Stimulated activated CD4-positive, alpha-beta T cell treated with anti-CD3 and anti-CD28 coated beads, Interleukin-12 subunit alpha, Interleukin-12 subunit beta, amount 100 ng/mL, for 48 hours (primary cell): ENCODE measurements at places on chromosomes 3 and 15.

DNA sequence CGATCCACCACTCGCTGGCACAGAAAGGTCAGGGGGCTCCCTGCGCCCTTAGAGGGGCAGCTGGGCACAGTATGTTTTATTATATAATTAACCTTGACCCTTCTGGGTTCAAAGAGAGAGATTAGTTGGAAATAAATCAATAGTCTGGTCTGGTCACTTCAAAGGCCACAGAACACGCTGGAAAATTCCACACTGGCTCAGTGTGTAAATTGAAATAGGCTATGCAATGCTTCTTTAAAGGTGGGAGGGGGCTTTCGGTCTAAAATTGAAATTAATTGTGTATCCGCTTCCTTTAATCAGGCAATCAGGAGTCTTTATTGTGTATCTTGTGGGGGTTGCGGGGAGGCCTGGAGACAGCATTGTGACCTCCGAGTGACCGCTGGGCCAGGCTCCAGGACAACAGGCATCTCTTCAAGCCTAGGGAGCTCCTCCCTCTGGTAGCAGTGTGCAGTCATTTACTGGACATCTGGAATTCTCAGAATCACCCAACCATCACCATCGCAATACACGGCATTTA, 8.0 kb downstream of the RNU5B-1 start:
- DNase-seq = no peak

DNA sequence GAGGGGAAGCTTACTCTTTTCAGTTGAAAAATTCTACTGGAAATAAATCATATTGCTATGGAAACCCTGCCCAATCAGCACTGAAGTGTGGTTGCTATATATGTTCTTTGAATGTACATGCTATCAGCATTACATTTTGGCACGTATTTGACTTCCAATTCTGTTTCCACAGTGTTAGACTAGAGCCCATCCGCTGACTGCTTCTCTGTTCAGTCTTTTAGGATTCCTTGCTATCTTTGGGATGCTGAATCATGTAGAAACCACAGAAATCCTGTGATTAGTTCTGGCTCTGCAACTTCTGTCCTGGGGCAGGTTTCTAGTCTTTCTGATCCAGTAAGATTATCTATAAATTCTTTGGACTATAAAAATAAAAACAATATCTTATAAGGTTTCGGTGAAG, 128.2 kb upstream of the SLC7A14 start:
- no peak for DNase-seq

DNA sequence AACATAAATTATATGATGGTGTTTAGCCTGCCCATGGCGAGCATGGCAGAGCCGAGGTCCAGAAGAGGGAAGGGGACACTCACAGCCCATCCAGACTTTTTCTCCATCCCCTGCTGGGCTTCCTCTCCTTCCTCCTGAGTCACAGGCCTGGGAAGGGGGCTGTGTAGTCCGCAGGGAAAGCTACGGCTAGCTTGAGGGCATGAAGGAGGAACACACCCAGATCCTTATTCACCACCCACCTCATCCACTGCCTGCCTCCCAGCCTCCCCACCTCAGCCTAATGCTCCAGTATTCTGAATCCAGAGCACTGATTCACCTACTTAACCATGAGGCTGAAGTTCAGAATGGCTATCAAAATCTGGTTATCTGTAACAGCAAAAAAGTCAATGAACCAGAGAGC, 97.8 kb downstream of the OXNAD1 start:
- no peak for DNase-seq

DNA sequence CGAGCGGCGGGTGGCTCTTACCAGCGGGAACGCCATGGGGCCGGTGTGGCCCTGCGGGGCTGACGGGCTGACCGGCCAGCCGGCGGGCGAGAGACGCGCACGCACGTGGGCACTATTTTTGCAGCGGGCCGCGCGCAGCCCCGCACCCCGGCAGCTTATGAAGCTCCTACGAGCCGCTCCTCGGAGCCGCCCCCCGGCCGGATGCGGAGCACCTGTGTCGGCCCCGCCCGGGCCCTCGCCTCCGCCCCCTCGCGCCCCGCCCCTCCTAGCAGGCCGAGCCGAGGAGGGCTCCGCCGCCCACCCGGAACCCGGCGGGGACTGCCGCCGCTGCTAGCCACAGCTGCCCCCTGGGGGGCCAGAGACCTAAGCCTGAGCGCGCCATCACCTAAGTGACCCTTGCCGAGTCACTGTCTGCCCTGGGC, 683 bp upstream of the CPEB1 start:
- DNase-seq = no peak

- DNase-seq = no peak
Observed at GRCh38 chr3:126149256-126149902, 31.0 kb downstream of the ALDH1L1 start.

DNA sequence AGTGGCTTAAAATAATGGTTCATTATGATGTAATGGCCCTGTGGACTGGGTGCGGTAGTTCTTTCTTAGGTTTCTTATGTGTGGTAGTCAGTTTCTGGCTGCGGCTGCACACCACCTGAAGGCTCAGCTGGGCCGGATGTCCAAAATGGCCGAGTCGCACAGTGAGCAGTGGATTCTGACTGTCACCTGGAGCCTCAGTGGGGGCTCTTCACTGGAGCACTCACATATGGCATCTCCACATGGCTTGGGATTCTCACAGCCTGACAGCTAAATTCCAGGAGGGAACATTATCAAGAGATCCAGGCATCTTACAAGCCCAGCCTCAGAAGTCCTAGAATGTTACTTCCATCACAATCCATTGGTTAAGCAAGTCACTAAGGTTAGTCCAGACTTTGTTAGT, 26.8 kb upstream of the ALDH1L1 start:
- DNase-seq = no peak

GRCh38 chr15:70202756-70203155, 105.0 kb upstream of the TLE3 start:
- DNase-seq = no peak

DNA sequence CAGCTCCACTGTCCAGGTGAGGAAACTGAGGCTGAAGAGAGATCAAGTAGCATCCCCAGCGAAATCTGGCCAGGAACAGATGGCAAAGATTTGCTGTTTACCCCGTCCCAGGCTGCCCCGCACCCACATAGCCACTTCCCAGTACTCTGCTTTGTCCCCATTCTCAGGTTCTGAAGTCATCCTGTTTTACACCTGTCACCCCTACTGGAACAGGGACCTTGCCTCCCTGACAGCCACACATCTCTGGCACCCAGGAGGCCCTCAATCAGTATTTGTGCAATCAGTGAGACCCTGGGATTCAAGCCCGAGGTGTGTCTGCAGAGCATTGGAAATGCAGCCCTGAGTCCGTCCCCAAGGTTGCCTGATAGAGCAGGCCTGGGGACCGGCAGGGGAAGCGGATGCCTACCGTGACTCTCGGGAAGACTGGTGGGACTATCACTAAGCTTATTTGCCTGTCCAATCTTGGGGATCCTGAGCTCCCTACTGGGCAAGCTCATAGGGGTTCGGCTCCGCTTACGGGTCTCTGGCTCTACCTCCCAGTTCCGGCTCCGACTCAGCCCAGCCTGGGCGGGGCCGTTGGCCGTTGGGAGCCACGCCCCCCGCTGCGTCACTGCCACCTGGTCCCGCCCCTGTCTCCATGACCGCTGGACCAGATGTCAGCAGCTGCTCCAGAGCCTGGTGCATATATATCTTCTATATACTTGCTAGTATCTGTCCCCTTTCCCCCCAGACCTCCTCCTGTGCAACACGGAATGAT, 17.5 kb upstream of the FANCD2 start:
- DNase-seq = peak; percentile 71

DNA sequence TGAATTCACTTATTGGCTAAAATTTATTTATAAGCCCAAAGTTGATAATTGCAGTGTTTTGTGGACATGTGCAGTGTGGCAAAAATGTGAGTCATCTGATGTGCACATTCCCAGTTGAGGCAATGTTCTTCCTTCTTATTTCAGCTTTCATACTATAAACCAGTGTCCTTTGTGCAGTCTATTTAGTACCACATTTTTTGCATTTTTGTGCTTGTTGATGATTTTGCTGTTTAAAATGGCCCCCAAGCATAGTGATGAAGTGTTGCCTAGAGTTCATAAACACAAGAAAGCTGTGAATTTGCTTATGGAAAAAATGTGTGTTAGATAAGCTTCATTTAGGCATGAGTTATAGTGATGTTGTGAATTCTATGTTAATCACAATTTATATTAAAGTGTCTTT, 19.4 kb upstream of the IL20RB start:
- no peak for DNase-seq

GRCh38 chr15:27705056-27705455, 394.1 kb downstream of the OCA2 start:
- no peak for DNase-seq

GRCh38 chr3:27802425-27802824, 80.3 kb upstream of the EOMES start:
- DNase-seq = no peak

DNA sequence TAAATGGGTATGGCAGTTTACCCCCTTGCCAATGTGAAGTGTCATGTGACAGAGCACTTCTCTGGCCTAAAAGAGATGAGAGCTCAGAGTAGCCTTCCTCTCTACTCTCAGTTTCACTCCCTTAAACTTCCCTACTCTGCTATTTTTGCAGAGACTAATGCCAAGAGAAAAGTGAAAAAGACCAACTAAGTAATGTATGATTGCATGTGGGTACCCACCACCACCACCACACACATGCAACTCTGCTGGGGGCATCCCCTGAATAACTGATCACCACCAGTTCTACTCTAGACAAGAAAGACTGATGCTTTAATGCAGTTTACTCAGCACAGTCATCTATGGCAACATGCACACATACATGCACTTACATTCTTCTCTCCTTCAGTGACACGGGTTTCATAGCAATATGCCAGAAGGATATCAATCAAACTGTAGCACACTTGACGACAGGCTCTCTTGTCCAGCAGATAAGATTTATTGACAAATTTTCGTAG, 31.3 kb downstream of the SHQ1 start:
- no peak for DNase-seq

DNA sequence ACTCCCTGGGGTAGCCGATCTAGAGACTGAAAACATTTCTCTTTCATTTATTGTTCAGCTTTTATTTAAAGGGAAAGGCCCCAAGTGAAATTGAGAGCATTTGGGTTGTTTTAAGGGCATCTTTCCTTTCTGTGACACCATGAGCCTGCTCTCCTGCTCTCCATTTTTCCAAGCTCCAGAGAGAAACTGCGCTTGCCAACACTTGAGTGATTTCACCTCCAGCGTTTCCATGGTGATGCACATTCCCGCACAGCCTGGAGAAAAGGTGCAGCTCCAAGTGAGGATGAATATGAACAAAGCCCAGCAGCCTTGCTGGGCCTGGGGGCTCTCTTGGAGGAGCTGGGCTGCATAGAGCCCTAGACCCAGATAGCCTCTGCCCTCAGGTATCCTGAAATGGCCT, 159.2 kb upstream of the PPP2R3A start:
- no peak for DNase-seq

GRCh38 chr3:30611613-30612436, 5.4 kb downstream of the TGFBR2 start:
- DNase-seq = no peak

GRCh38 chr3:58305882-58306711, at the start of the genes HTD2 and RPP14:
TSS of gene HTD2 (plus strand) at chr3:58306520. CDS start at chr3:58317614, 11,094 bp downstream.
TSS of gene RPP14 (plus strand) at chr3:58306245. CDS start at chr3:58310330, 4,085 bp downstream.
- DNase-seq = peak; percentile 99

DNA sequence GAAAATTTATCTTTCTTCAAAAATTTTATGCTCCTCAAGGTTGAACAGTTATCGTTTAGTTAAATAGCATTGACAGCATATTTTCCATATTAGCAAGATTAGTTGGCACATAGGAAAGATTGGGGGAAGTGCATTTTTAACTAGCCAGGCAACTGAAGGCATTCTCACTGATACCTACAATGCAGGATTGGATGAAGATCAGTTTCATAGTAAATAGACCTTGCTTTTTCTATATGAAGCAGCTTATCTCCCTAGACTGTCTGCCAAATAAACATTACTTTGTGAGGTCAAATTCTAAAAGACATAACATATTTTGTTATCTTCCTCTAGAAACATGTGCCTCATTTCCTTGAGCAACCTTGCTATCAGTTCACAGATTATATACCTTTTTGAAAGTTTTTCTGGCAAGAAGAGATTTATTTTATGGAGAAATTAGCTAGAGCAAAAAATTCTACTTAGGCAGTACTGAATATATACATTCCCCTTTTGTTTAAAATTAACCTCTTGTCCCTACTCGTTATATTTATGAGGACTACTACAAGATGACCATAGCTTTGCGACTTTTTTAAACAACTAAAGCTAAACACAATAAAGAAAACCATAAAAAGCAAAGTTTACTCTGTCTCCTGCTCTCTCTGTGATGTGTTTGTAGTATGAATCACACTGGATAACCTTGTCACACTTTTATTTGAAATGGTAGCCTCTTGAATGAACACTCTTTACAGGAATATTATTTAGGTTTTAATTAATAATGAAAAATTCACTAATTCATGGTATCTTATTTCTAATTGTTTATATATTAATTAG, 654.9 kb upstream of the TBL1XR1 start:
- DNase-seq = no peak

GRCh38 chr3:194103505-194103904, 32.4 kb upstream of the HES1 start:
- DNase-seq = no peak
